MG63 (cell line): ENCODE measurements at places on chromosomes 7 and 10.

- DNase-seq = no peak
Observed at GRCh38 chr7:39091774-39092173, 114.1 kb downstream of the POU6F2 start.

GRCh38 chr10:67784474-67784873 is 53.5 kb downstream of the DNAJC12 start:
- peak; percentile 17 for DNase-seq

DNA sequence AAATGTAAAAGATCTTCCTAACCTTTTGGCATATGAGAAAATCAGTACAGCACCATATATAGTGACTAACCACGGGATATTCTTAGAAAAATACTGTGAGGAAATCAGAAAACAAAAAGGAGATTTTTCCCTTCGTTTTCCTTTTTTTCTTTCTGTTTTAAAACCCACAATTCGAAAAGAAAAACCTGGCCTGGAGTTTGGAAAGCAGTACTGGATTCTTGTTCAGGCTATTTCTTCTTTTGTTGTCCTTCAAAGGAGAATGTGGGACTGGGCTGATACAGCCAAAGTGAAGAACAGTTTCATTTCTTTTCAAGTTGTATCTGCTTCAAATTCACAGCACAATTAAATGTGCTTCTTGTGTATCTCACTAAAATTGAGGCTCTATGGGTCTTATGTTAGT is 156.8 kb upstream of the PHYHIPL start:
- no peak for DNase-seq

DNA sequence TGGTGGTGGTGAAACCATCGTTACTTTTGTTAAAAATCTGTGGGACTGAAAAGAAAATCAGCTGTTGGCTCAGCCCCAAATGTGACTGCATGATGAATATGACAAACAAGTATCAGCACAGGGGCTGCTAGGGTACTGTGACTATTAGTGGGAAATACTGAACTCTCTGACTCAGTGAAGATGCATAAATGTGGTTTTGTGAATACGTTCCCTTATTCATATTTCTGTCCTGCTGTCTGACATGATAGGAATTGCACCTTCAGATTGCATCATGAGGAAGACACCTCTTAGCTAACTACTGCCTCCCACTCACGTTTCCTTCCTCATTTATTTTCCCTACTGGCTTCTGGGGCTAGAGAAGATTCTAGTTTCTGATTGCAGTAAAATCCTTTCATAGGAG is 1.4 kb downstream of the CLEC5A start:
- DNase-seq = no peak

GRCh38 chr7:116395141-116395791 is 104.3 kb upstream of the CAV2 start:
- DNase-seq = peak; percentile 84

DNA sequence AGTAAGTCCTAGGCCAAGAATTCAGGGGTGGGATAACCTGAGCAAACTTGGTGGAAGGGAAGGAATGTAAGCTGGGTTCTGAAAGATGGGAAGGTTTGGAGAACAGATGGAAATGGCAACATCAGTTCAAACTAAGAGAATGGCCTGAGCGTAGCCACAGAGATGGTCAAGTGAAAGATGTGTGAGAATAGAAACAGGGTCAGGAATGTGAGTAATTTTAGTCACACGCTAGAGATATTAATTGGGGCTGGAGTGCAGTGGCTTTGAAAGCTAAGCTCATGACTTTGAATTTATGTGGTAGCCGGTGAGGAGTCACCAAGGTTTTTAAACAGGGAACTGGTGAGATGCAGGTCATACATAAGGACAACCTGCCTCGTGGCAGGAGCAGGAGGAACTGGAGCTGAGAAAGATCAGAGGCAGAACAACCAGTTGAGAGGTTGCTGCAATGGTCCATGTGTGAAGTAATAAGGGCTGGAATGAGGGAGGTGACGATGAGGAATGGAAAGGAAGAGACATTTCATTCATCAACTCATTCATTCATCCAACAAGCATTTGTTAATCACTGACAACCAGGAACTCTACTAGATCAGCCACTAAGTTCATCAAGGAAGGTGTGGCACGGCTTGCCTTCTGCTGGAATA is 12.9 kb upstream of the SORBS1 start:
- no peak for DNase-seq

DNA sequence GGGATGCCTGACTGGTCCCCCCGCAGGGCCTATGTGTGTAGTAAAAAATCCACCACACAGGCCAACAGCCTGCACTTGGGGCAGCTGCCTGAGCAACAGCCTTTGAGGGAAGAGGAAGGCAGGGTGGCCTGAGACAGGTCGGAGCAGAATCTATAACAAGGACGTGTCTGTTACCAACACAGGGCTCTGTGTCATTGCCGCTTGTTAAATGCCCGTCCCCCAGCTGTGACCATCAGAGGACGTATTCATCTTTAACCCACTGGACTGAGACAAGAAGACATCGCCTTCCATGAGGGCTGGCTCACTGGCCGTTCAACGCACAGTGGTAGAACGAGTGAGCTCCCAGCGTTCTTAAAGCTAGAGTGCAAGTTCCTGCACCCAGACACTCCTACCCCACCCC is 7.8 kb downstream of the PDIA4 start:
- no peak for DNase-seq

- no peak for DNase-seq
Observed at GRCh38 chr10:69657430-69657829, 27.4 kb downstream of the FAM241B start.

DNA sequence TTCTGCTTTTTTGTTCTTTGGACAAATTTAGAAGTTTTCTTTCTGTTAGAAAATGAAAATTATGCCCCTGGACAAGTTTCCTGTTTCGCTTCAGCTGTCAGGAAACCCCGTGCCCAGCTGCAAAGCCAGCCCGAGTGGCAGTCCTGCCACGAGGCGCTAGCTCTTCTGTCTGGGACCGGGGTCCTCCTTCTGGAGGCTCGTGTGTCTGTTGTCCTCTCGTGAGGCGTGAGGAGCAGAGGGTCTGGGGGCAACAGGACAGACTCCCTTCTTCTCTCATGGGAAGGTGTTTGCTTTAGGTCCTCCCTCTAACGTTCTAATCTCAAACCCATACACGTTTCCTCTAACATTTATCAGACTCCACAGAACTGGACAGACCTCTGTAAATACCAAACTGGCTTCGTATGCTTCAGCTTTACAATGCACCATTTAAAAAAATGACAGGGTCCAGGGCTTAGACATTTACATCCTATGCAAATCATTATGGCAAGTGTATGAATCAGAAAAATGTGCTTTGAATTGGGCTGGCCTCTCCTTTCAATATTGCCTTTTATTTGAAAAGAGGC is 184.5 kb upstream of the SHH start:
- DNase-seq = no peak

DNA sequence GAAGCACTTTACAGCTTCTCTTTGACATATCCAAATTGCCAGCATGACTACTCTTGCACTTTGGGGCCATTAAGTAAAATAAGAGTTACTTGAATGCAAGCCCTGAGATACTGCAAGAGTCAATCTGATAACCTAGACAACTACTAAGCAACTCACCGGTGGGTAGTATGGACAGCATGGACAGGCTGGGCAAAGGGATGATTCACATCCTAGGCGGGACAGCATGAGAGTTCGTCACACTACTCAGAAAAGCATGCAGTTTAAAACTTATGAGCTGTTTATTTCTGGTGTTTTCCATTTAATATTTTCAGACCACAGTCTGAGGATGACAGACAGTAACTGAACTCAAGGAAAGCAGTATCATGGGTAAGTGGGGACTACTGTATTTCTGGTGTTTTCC is 84.0 kb downstream of the ORC5 start:
- DNase-seq = no peak

DNA sequence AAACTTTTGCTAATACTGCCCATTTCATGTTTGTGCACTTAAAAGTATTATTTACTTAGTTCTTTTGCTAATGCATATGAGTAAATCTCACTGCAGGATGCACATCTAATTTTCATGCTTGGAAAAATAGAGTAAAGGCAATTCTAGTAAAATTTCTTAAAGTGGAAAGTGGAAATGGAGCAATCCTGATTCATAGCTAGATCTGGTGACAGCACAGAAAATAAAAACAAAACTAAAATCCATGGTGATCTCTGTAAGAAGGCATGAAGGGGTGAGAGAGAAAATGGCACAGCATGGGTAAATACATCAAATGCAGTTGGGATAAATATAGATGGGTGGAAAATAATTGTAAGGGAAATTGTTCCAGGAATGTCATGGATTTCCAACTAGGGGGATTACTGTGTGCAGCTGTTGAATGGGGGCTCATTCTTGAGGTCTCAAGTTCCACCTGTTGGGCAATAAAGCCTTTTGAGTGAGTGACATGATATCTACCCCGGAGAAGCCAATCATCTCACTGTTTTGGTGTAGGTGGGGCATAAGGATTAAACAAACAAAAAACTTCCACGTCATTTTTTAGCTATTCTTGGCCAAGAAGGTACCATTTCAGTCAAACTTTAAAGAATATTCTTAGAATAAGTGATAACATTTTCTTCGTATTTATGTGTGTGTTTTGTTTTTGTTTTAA is 1.7 kb upstream of the MCU start:
- no peak for DNase-seq

GRCh38 chr7:46363688-46364087 is 442.6 kb upstream of the IGFBP3 start:
- no peak for DNase-seq

DNA sequence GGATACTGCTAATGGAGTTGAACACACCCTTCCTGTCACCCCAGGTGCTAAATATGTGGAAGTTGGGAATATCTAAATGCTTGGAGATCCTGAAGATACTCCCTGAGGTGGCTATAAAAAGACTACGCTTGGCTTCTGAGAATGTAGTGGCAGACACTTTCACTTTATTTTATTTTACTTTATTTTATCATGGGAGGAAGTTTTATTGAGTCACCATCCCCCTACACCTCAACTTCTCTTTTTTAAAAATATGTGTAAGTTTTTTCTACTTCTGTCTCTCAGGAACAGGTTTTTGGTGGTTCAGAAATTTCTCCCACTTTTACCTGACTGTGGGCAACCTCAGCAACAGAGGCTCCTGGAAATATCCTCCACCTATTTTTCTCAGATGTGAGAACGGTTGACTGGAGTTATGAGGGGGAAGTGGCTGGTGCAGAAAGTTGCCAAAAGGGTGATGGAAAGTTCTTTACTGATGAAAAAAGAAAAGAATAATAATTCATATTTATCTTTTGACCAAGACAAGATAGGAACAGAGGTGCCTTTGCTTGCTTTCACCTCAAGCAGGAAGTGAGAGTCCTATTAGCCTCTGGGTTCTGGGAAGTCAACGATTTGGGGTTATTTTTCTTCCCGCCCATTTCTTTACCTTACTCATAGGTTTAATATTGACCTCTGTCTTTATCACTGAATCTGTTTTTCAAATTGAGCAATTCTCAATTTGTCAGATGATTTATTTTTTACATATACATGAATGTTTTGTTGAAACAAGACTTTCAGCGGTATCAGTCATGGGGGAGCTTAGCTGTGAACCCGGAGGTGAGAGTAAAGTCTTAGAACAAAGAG is 103.6 kb downstream of the AHR start:
- DNase-seq = no peak

DNA sequence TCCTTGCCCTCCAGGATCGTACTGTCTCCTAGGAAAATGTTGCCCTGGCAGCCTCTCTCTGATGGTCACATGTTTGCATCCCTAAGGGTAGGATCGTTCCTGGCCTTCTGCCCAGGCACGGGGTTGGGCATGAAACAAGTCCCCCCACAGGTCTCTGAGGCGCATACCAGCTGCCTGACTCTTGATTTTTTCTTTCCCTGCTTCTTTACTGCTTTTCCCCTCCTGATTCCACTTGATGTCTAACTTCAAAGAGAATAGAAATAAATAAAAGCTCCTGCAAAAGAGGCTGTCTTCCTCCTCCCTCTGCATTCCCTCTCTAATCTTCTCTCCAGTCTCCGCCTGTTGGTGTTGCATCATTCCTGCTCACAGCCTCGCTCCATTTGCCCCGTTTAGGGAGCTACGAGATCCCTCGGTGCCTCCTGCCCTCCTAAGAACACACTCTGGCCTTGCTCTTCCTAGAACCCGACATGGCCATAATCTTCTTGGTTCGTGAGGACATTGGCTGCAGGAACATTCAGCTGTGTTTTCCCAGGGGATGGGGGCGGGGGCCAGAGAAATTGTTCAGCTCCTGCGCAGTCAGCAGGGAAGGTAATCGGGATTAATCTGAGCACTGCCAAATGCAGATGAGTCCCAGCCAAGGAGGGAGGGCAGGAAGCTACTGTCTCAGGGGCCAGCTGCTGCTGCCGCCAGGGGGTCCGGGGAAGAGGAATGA is 26.0 kb downstream of the LEP start:
- peak; percentile 81 for DNase-seq

DNA sequence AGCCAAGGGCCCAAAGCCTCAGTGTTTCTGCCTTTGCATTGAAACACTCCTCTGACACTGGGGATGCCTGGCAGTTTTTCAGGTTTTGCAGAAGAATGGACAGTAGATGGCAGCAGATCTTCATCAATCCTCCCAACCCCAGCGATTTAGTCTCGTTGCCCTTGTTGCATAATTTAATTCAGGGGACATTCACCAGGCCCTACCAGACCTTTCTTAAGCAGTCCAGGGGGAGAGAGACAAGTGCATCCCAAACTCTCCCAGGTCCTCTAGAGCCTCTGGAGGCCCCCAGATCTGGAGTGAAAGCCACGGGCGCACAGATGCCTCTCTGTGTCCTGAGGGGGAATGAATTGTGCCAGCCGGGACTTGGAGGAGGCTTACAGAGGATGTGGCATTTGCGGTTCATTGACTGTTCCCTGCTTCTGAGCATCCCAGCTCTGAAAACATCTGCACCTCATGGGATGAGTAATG is 29.6 kb downstream of the MINDY4 start:
- DNase-seq = peak; percentile 44

GRCh38 chr10:98567391-98568133 is 120.8 kb upstream of the HPS1 start:
- no peak for DNase-seq

- DNase-seq = no peak
Observed at GRCh38 chr7:103613655-103614642, 167.9 kb upstream of the SLC26A5 start.

DNA sequence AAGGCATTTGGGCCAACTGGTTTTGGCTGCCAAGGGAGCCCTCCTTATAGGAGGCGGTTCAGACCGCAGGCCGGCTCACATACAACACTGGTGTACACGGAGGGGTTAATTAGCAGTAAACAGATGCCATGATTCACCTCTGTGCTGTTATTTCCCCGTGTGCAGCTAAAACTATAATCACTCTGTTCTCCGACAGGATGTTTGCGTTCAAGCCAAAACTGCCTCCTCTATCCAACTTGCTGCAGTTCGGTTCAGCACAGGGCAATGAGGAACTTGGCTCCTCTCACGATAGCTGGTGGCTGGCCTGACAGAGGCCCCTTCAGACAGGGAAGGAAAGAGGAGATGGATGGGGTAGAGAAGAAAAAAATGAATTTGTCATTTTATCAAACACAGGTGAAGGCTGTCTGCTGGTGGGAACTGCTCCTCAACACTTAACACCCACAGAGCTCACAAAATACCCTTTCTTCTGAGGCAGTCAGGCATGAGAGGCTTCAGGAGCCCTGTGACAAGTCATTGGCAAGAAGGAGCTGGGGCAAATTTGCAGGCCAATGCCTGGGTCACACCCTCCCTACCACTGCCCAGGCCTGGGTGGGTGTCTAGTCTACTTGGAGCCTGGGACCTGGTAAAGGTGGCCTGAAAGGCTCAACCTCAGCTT is 24.0 kb downstream of the KCNMA1 start:
- DNase-seq = peak; percentile 33
